CD4-positive, alpha-beta T cell treated with Interferon alpha-2 for 1 hour (primary cell): ENCODE measurements at places on chromosomes 11 and 22.

DNA sequence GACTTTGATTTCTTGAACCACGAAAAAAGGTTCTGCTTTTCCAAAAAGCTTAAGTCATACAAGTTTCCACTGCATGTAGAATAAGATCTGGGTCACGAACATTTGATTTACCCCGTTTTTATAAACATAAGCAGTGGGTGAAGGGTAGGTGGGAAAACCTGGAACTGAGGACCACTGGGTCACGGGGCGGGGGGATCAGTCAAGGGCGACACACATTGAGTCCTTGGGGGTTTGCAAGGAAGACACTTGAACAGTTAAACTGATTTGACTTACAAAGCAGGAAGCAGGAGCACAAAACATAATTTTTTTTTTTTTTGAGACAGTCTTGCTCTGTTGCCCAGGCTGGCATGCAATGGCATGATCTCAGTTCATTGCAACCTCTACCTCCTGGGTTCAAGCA is 10.9 kb downstream of the FADS3 start:
- no peak for DNase-seq

GRCh38 chr22:42805998-42806830 is 50.9 kb downstream of the ARFGAP3 start:
- no peak for DNase-seq

DNA sequence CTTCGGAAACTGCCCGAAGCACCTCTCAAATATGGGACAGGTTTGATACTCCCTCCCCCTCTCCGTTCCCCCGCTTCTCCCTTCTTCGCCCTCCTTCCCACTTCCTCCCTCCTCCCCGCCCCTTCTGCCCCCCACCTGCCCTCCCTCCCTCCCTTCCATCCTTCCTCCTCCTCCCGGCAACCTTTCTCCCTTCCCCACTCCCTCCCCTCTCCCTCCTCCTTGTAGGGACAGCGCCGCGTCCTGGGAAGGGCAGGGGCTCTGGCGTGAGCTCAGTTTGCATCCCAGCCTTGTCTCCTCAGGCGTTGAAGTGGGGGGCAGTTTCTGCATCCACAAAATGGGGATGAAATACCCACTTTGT is 6.1 kb upstream of the NFAM1 start:
- no peak for DNase-seq

DNA sequence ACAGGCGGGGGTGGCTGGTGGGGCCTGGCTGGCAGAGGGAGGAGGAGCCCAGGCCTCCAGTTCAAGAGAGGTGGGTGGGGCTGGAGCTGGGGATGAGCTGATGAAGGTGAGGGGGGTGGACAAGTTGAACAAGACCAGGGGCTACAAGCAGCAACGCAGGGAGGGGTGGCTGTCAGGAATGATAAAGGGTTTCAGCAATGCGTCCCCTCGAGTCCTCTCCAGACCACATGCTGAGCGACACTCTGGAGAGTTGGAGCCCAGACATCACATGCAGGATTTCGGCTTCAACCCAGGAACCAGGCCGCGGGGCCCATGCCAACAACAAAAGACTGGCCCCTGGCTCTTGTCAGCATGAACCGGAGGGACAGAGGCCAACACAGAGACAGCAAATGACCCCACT is 480.3 kb downstream of the BRD1 start:
- no peak for DNase-seq
